NCI-H460 (cell line): ENCODE measurements at places on chromosomes 13 and 19. TPM values are rescaled to one million over a fixed set of nuclear protein-coding genes. Genes with fewer than 3 reads are reported as not detected.

DNA sequence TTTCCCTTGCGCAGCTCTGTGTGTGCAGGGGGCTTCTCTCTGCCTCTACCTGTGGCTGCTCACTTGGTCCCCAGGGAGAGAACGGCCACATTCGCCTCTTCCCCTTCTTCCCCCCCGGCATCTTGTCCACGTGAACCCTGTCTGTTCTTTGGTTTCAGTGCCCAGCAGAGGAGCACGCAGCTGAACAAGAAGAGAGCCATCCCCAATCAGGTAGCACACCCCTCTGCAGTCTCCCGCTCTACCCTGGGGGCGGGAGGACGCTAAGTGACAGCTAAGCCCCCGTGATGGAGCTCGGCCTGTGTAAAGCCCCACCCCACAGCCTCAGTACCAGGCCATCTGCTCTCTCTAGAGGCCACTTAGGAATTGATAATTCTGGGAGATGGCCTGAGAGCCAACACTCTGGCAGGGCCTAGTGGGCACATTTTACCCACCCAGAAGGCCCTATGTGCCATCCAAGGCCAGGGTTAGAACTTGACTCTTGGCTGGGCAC lies 30.2 kb downstream of the TMED1 start:
- DNase-seq = no peak

DNA sequence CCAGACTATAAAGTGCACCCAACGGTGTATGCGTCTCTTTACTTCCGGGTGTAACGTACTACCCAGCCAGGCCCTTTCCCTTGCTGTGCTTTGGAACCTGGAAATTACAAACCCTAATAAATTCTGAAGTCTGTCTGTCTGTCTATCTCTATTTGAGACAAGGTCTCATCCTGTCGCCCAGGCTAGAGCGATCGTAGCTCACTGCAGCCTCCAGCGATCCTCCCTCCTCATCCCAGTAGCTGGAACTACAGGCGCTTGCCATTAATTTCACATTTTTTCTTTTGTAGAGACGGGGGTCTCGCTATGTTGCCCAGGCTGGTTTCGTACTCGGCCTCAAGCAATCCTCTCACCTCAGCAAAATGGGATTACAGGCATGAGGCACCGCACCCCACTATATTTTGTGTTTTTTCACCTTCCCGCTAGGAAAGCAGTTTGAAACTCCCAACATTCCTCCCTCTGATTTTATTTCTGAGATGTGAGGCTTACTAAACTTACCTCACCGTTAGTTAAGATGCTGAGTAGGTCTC lies 469 bp upstream of the RNF6 start:
- DNase-seq = no peak

- DNase-seq = no peak
Measured at GRCh38 chr13:43095771-43096719, 72.7 kb downstream of the DNAJC15 start.

GRCh38 chr13:60164234-60164889 lies 634 bp upstream of the DIAPH3 start:
- no peak for DNase-seq

GRCh38 chr13:98910501-98910951 lies 67.3 kb downstream of the DOCK9 start:
- peak; percentile 13 for DNase-seq

- no peak for DNase-seq
Measured at GRCh38 chr19:9935506-9936325, 599 bp downstream of the OLFM2 start.

DNA sequence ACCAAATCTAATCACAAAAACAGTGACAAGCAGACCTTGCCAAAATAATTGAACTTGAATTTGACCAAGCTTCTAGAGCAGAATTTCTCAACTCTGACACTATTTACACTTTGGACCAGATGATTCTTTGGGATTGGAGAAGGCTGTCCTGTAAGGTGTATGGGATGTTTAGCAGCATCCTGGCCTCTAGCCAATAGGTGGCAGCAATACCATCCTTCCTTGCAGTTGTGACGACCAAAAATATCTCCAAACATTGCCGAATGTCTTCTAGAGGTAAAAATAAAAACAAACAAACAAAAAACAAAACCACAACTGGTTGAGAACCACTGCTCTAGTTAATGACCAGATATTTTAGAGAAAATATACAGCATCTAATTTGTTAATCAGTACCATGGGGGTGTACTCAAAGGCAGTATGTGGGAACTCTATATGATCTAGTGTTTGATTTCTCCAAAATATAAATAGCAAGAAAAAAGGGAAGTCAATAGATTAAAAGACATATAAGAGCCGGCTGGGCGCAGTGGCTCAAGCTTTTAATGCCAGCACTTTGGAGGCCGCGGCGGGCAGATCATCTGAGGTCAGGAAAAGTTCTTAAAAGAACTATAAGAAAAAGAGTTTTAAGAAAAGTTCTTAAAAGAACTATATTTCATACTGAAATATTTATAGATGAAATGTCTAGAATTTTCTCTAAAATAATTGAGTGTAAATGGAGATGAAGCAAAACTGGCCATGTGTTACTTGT lies 60.9 kb upstream of the ZNF527 start:
- no peak for DNase-seq

- no peak for DNase-seq
Measured at GRCh38 chr19:9952276-9952675, 16.0 kb upstream of the OLFM2 start.

DNA sequence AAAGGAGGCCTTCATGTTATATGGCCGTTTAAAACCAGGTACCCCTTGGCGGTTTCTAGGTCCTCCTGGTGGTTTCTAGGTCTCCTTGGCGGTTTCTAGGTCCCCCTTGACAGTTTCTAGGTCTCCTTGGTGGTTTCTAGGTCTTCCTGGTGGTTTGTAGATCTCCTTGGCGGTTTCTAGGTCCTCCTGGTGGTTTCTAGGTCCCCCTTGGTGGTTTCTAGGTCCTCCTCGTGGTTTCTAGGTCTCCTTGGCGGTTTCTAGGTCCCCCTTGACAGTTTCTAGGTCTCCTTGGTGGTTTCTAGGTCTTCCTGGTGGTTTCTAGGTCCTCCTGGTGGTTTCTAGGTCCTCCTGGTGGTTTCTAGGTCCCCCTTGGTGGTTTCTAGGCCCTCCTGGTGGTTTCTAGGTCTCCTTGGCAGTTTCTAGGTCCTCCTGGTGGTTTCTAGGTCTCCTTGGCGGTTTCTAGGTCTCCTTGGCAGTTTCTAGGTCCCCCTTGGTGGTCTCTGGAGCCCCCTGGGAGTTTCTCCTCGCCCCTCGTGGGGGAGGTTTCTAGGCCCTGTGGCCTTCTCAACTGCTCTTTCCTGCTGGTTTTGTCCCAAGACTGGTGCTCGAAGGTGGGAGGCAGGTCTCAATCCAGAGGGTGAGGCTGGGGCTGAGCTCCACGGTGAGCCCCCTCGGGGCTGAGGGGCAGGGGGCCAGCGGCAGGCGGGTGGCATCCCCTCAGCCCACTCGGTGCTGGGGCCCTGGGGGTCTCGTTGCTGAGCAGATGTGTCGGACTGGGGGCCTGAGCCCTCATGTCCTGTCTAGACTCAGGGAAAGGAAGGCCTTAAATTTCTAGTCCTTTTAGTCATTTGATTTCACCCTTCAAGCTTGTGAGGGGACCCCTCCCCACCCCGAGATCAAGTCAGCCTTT lies 8.0 kb downstream of the HCN2 start:
- DNase-seq = no peak

- DNase-seq = no peak
Measured at GRCh38 chr13:31092646-31093045, 69.1 kb downstream of the HSPH1 start.

GRCh38 chr13:78649997-78650716 lies 8.8 kb downstream of the OBI1 start:
- DNase-seq = no peak

- DNase-seq = no peak
Measured at GRCh38 chr13:98960606-98961502, 17.0 kb downstream of the DOCK9 start.

GRCh38 chr19:37333457-37333856 lies 37.4 kb upstream of the ZNF527 start:
- no peak for DNase-seq

DNA sequence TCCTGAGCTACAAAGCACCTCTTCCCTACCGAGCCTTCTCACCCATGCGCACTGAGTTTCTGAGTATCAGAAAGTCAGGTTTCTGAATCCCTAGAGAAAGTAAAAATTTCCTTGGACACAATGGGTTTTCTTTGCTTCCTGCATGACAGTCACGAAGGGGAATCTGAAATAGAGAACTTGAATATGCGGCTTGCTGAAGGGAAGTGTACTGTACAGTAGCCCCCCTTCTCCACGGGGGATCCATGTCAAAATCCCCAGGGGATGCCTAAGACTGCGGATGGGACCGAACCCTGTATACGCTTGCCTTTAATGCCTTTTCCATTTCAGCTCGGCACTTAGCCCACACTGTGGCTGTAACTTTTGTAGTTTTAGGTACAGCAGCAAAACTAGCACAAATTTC lies 107.9 kb downstream of the GGACT start:
- DNase-seq = no peak

DNA sequence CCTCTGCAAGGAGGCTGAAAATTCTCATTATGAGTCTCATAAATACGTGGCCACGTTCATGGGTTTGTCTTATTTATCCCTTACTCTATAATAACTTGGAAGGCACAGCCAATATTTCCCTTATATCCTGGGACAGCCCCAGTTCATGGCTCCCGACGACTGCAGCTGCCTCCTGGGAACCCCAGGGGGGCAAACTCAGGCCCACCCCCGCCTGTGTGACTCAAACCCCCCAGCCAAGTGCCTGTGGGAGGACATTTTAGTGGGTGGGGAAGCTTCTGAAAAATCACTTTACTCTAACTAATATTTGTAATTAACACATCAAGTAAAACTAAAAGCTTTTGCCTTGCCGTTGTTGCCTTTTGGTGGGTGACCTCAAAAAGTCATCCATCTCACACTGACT lies 14.3 kb downstream of the RASA3 start:
- DNase-seq = no peak

DNA sequence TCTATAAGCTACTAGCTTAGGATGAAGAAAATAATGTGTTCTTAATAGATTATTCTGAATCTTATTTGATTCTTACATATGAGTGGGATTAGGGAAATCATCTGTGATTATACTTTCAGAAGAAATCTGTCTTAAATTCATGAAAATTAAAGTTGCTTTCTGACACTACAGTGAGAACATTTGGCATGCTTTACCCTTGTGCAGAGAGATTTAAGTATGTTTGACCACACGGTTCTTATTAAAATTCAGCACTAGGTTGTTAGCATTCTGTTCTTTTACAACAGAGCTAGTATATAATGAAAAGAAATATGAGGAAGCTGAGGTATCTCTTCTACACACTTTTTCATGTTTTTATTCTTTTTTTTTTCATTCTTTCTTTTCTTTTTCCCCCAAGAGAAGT lies 2723.9 kb downstream of the PCDH9 start:
- no peak for DNase-seq

GRCh38 chr19:32336259-32337083 lies 8.9 kb upstream of the ZNF507 start:
- DNase-seq = no peak

DNA sequence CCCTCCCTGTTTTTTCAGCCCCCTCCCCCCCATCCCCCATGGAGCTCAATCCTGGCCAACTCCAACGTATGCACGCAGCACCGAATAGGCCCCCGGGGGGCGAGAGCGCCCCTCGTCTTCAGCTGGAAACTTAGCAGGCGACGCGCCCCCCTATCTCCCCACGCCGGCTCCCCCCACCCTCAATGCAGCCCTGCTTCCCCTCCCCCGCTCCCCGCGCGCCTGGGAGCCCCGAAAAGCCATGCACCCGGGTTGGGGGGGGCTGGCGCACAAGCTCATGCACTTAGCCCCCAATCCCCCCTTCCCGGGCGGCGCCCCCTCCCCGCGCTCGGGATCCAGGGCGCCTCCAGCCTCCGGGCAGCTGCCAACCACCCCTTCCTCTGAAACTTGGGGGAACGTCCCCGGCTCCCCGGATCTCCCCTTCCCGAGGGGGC lies 508 bp downstream of the ZBTB7A start:
- no peak for DNase-seq

DNA sequence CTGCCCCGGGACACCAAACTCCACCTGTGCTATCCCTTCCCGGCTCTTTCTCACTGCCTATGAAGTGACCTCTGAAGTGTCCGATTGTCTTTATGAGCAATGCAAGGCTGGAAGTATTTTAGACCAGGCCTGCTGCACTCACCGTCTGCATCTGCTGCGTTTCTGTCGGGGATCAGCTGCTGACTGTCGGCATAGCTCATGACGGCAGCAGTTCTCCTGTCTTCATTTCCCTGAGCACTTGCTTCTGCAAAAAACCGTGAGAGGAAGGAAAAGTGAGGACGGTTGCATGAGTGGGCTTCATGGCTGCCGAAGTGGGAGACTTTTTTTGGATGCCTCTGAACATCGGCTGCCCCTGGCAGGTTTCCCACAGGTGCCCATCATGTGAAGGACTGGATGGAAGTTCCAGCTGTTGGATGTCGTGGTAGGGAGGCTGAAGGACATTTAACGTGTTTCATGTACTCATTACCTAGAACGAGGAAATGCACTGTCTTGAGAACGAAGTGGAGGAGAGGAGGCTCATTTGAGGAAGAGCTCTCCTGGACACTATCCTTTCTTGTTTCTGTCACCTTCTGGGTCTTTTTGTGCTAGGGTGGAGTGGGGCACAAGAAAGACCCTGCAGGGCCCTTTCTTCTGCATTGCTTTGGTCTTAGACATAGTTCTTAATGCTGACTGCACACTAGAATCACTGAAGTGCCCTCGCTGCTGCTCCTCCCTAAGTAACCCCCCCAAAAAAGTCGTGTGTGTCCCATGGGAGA lies 94.7 kb downstream of the RNASEH2B start:
- DNase-seq = no peak

DNA sequence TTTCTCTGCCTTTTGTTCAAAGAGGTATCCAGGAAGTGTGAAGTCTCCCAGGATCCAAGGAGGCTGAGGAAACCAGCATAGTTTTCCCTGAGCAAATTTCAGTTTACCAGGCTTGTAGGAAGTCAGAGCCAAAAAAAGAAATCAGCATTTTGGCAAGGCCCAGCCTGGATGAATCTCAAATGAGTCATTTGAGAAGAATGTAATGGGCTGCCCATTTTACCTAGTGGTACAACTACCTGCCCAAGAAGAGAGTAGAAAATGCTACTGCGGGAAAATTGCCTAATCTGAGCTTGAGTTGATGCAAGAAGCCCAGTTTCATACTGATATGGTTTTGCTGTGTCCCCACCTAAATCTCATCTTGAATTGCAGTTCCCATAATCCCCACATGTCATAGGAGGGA lies 284.1 kb upstream of the ZNF507 start:
- no peak for DNase-seq

DHDH gene
- total RNA-seq = 0.55 TPM in 1 of 2 replicates, not detected in the other

CD37 gene
- total RNA-seq = not detected in 2 replicates

EPN1 gene
- total RNA-seq = 32.8 and 35.9 TPM in 2 replicates

NCCRP1 gene
- 0.05 TPM in 1 of 2 replicates, not detected in the other for total RNA-seq

TTYH1 gene
- total RNA-seq = not detected in 2 replicates

ABHD13 gene
- total RNA-seq = 8.3 and 10.8 TPM in 2 replicates

KIR3DL2 gene
- total RNA-seq = not detected in 2 replicates

ZNF530 gene
- 3.8 and 4.8 TPM in 2 replicates for total RNA-seq
